ENCODE measurements at places on chromosomes 16 and 17.

- DNase-seq: no peak
These were observed 6.5 kb upstream of the CTCF start for GRCh38 chr16:67555795-67556212.

DNA sequence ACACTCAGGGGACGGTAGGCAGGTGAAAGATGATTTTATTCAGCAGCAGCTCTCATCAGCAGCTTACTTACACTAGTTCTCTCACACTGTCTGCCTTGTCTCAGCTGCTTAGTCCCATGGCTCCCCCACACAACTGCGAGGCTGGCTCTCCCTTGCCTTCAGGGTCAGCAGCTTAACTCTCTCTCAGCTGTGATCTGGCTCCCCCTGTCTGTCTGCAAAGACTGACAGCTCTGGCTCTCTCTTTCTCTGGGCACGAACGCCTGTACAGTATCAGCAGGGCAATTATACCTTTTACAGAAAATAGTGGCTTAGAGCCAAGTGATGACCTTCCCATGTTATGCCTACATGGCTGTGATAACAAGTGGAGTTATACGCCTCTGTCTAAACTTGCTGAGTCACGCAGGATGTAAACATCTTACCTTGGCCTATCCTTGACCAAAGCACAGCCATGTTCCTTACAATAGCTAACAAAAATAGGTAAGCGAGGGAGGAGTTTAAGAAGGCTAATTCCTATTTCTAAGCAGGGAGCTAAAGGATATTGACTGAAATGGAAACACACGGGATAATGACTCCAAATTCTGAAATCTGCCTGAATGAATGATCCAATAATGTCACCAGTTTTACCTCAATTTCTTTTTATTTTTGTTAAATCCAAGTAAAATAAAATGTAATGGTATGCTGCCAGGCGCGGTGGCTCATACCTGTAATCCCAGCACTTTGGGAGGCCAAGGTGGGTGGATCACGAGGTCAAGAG lies 1.1 kb upstream of the NDUFAB1 start:
- DNase-seq: peak; percentile 1

DNA sequence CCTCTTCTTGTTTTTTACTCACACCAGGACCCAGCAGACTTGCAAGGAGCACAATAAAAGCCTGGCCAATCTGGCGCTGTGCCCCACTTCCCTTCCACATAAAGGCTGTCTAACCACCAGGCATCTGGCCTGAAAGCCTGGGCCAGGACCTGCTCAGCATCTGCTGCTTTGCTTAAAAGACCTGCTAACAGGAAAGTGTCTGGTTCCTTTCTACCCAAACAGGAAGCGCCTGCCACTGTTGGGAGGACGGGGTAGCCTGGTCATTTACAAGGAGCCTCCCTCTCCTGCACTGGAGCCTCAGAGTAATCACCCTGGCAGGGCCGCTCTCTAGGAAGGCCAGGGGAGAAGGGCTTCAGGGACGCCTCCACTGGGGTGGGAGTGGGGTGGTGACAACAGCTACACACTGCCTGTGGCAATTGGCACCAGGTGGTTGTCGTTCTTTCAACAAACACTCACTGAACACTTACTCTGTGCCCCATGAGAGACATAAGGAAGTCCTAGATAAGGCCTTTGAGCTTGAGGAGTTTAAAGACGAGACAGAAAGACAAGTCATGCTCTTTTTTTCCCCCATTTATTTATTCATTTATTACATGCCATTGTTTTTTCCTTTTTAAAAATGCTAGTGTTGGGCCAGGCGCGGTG lies 6.3 kb upstream of the MMP28 start:
- peak; percentile 9 for DNase-seq

- no peak for DNase-seq
These were observed 30.6 kb downstream of the IL21R start for GRCh38 chr16:27432558-27432957.
